ENCODE measurements at places on chromosomes 13 and 19. TPM values are rescaled to one million over a fixed set of nuclear protein-coding genes. Genes with fewer than 3 reads are reported as not detected.

- DNase-seq, result no peak
These were observed 10.6 kb downstream of the ONECUT3 start for GRCh38 chr19:1763648-1764639.

DNA sequence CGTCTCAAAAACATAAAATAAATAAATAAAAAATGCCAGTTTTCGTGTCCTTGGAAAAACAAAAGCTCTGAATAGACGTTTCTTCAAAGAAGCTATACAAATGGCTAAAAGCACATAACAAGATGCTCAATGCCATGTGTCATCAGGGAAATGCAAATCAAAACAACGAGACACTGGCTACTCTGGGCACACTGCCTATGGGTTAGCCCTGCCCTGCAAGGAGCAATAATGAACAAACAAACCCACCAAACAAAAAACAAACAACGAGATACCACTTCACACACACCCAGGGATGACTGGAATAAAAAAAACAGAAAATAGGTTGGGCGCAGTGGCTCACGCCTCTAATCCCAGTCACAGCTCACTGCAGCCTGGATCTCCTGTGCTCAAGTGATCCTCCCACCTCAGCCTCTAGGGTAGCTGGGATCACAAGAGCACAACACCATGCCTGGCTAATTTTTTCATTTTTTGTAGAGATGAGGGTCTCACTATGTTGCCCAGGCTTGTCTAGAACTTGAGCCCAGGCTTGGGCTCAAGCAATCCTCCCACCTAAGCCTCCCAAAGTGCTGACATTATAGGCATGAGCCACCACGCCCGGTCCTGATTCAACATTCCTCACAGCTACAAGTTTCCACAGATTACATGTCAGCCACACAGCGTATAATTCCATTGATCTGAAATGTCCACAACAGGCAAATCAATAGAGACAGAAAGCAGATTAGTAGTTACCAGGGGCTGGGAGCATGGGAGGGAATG, 15.5 kb upstream of the ISYNA1 start:
- DNase-seq, result peak; percentile 85

GRCh38 chr13:43838909-43839308, 40.6 kb downstream of the CCDC122 start:
- DNase-seq, result no peak

Gene PNMA8A
- 2.1 TPM for total RNA-seq

GRCh38 chr13:69817333-69817869, 290.2 kb upstream of the ATXN8OS start:
- no peak for DNase-seq

Gene VSTM2B
- not detected for total RNA-seq

DNA sequence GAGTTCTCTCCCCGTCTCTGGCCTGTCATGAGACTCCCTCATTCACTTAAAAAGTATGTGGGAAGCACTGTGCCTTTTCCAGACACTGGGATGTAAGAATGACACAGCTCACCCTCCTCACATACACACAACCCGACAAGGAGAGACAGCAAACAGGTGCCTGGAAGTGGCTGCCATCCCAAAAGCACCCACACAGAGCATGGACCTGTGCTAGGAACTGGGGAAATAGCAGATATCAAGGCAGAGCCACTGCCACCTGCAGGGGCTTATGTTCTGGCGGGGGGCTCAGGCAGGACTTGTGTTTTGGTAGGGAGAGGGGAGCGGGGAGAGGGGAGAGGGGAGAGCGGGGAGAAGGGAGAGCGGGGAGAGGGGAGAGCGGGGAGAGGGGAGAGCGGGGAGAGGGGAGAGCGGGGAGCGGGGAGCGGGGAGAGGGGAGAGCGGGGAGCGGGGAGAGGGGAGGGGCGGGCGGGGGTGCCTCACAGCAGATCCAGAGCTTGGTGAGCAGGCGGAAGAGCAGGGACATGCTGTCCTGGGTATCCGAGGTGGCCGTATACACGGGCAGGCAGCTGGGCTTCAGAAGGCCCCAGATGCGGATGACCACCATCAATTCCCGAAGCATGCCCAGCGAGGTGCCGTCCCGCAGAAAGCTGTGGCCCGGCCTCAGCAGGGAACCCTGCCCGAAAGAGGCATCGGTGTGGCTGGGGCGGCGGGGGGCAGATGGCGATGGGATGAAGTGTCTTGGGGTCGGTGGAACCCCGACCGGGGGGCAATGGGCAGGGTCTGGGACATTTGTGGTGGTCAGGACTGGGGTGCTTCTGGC, 12.2 kb downstream of the CFD start:
- peak; percentile 92 for DNase-seq

Gene SCGB2B2
- 0.36 TPM for total RNA-seq

Gene ZNF490
- 8.7 TPM for total RNA-seq

DNA sequence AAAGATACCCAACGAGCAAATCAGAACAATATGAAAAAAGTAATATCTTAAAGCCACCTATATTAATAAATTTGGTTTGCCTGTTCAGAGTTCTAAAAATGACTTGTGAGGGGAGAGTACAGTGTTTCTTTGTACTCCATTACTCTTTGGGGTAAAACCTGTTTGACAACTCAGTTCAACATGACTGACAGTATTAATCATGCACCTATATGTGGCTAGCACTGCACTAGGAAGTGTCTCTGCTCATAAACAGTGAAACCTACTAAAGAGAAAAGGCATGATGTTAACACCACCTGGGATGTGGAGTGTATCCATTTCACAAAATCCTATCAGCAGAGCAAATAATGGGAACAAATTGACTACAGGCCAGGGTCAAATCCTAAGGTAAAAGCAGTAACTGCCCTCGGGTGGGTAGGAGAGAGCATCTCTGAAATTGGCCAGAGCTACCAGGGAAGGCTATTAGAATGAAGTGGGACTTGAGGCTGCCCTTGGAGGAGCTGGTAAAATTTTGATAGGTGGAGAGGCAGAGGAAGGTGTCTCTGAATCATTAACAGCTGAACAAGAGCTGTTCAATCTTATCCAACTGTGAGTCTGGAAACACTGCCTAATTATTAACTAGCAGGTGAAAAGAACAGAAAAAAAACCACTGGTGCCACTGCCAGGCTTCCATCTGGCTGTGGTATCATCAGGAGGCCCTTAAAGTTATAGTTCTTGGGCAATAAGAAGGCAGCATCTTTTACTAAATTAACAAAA, 365.1 kb downstream of the DNAJC15 start:
- DNase-seq, result no peak

GRCh38 chr13:24328145-24328544, 18.8 kb downstream of the C1QTNF9 start:
- DNase-seq, result no peak

Gene ZNF91
- 20.6 TPM for total RNA-seq

- no peak for DNase-seq
These were observed 15.8 kb upstream of the POP4 start for GRCh38 chr19:29590278-29590677.

GRCh38 chr13:51881296-51881695, 19.5 kb downstream of the CCDC70 start:
- DNase-seq, result no peak

Gene ZNF536
- total RNA-seq, result not detected

DNA sequence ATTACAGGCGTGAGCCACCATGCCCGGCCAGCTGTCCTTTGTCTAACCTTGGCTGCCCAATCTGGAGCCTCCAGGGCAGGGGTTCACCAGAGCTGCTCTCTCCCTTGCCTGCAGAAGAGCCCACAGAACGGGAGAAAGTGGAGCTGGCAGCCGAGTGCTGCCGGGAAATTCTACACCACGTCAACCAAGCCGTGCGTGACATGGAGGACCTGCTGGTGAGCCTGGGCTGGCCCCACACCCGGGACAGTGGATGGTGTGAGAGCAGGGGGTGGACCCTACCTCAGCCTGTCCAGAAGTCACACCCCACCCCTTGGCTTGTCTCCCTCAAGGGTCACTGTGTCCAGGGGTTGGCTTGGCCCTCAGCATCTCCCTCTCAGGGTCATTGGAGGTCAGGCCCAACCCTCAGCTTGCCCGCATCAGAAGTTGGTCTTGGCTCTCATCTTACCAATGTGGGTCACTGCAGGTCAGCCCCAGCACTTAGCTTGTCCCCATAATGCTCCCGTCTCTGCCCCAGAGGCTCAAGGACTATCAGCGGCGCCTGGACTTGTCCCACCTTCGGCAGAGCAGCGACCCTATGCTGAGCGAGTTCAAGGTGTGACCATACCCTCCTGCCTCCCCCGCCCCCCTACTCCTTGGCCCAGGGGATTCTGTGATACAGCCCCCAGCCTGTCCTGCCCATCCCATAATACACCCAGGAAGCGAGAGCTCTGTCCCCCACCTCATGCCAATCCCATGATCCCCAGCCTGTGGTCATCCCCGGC, 20.4 kb downstream of the ARHGEF1 start:
- DNase-seq, result no peak

- no peak for DNase-seq
These were observed 47.8 kb downstream of the NDFIP2 start for GRCh38 chr13:79528759-79529191.

Gene THAP8
- total RNA-seq, result 3.2 TPM

- no peak for DNase-seq
These were observed 39.0 kb downstream of the RCBTB2 start for GRCh38 chr13:48493851-48494250.

DNA sequence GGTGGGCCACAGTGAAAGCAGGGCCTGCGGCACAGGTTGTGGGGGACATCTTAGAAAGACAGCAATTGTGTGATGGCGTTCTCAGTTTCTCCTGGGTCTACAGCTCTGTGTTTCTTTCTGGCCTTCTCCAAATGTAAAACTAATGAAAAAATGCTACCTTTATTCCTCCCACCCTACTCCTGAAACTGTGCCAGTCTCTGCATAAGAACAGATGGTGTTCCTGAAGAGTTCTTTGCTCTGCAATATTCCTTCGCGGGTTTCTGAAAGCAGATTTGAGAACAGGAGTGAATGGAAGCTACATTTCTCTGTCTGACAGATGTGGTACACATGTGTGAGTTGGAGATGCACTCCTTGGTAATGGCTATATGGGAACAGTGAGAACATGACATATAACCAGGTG, 18.0 kb upstream of the LRCH1 start:
- no peak for DNase-seq

DNA sequence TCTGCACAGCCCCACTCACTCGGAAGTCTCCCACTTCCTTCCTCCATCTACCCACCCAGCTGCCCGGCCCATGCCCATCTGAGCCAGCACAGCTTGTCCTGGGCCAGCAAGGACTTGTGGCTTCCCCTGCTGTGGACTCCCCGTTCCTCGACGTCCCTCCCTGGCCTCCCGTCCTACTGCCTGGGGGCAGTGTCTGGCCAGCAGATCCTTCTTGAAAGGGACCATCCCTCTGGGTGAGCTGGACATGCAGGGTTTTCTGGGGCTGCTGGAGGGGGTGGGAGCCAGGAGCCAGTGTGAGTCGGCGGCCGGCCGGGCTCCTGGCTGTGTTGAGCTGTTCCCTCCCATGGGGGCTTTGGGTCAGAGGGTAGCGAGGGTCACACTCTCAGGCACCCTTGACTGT, 26.7 kb downstream of the CRTC1 start:
- peak; percentile 21 for DNase-seq

DNA sequence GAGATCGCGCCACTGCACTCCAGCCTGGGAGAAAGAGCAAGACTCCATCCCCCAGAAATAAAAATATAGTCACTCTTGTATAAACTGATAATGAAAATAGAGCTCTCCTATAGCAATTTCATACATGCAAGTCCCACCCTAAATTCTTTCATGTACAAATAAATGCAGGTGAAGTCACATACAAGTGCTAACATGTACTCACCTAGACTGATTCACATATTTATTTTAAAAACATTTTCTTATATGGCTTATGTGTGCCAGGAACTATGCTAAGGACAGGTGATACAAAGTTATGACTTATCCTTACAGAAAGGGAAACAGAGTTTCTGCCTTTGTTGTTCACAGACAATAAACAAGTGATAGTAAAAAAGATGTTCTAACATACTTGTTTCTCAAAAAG, 32.0 kb downstream of the USP12 start:
- no peak for DNase-seq

GRCh38 chr13:44768775-44769581, 192.8 kb upstream of the TSC22D1 start:
- DNase-seq, result no peak

DNA sequence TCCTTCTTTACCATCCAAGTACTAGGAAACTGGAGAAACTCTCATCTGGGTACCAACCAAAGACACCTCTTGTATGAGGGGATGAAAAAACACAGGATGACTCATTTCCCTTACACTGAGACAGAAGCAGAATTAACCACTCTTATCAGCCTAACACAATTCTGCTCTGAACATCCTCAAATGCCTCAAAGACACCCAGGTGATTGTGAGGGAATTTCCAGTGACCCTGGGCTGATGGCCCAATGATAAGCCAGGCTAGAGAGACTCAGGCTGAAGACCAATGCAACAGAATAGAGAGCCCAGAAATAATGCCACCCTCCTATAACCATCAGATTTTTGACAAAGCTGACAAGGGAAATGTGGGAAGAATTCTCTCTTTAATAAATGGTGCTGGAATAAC, 7.0 kb downstream of the ZNF737 start:
- DNase-seq, result no peak

- peak; percentile 94 for DNase-seq
These were observed 8.0 kb downstream of the DNASE2 start for GRCh38 chr19:12872941-12873890.

GRCh38 chr13:66992183-66992582, 238.0 kb downstream of the PCDH9 start:
- no peak for DNase-seq

Gene C13orf46
- 0.36 TPM for total RNA-seq

GRCh38 chr13:69866555-69866954, 241.1 kb upstream of the ATXN8OS start:
- no peak for DNase-seq

Gene SCEL
- total RNA-seq, result not detected

- DNase-seq, result peak; percentile 77
These were observed 82.0 kb downstream of the PCDH9 start for GRCh38 chr13:67148161-67148571.

Gene PSG3
- not detected for total RNA-seq

Gene ZNF737
- total RNA-seq, result 14.7 TPM

Gene RFPL4AL1
- total RNA-seq, result not detected

- peak; percentile 94 for DNase-seq
These were observed 11.9 kb downstream of the PEAK3 start for GRCh38 chr19:2270157-2270422.

Gene ARHGAP33
- 2.2 TPM for total RNA-seq

DNA sequence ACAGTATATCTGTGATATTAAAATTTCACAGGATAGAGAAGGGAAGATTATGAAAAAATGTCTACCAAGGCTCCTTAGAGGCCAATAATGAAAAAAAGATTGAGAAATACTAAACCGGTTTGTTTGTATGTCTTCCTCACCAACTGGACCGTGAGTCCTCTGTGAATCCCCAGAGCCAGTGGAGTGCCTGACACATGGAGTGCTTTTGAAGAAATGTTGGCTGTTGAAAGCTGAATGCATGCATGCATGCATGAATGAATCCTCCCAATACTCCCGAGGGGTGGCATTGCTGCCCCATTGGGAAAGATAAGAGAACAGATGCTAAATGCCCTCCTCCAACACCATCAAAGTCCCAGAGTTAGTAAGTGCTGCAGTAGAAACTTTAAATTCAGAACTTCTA, 152.7 kb upstream of the SERP2 start:
- DNase-seq, result no peak

GRCh38 chr13:42040730-42041010, 7.8 kb upstream of the DGKH start:
- no peak for DNase-seq
